ENCODE measurements at places on chromosomes 12 and 14. TPM values are rescaled to one million over a fixed set of nuclear protein-coding genes. Genes with fewer than 3 reads are reported as not detected.
A peak's percentile ranks its signal among the peaks of the same experiment; 100 is the strongest.

The ERBB3 gene
- 1.3 TPM for total RNA-seq

The TCL1B gene
- total RNA-seq = not detected

- DNase-seq = peak; percentile 61
Measured at GRCh38 chr14:67166450-67166853, 22.8 kb upstream of the GARIN2 start.

- peak; percentile 45 for DNase-seq
Measured at GRCh38 chr14:90381999-90382451, 14.8 kb upstream of the CALM1 start.

- peak; percentile 82 for DNase-seq
Measured at GRCh38 chr14:100486025-100486828, 101.0 kb downstream of the BEGAIN start.

DNA sequence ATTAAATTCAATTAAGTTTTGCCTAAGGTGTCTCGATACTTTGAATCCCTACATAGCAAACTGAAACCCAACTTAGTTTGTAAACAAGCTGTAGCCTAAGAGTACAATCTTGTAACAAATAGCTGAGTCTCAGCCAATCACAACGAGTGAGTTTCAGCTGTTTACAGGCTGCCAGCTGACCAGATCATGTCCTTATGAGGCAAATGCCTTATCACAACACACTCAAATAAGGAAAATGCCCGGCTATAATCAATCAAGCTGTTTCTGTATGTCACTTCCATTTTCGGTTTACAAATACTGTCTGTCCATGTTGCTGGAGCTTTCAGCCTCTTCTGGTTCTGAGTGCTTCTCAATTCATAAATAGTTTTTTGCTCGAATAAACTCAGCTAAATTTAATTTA is 943.8 kb downstream of the SLC16A7 start:
- DNase-seq = no peak

DNA sequence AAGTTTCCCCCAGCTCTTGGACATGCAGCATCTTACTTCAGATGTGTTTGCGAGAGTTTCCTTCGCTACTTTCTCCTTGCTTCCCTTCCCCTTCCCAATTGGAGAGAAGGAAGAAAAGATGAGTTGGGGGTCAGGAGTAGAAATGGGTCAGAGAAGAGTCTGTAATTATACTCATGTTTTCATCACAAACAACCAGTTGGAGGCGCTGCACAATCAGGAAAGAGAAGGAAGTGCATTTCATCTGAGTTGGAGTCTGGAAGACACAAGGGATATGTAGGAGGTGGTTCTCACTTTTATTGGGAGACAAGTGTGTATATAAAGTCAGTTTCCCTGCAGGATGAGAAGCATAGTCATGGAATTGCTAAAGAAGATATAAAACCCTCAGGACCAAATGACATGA is 31.3 kb upstream of the VSX2 start:
- no peak for DNase-seq

DNA sequence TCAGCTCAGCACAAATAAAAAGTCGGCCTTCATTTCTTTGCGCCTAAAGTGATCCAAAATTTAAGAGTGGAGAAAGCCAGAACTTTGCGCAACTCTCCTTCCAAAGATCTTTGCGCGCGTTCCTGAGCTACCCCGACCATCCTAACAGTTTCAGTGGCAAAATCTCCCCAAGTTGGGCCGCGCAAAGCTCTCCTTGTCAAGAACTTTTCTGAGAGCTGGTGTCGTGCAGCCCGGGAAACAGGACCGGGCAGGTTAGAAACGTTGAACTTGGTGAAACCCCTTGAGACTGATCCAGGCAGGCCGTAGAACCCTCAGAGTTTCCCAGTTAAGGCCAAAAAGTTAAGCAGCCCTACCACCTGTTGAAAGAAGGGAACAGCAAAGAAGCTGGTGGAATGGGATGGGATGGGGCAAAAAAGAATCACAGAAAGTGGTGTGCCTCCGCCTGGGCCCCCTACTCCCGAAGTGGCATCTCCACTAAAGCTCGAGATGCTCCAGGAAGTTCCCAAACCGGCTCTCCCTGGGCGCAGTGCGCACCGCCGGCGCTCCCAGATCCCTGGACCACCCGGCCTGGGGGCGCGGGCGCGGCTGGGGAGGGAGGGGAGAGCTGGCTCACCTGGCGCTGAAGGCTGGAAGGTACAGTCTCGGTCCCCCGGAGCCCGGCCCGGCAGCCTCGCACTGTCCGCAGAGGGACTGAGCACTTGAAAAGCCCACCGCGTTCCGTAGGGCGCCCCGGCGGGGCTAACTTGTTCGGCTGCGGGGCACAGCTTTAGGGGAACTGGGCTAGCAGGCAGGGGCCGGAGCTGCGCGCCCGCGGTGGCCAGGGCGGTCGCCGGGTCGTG is 768 bp downstream of the DBX2 start:
- DNase-seq = no peak

DNA sequence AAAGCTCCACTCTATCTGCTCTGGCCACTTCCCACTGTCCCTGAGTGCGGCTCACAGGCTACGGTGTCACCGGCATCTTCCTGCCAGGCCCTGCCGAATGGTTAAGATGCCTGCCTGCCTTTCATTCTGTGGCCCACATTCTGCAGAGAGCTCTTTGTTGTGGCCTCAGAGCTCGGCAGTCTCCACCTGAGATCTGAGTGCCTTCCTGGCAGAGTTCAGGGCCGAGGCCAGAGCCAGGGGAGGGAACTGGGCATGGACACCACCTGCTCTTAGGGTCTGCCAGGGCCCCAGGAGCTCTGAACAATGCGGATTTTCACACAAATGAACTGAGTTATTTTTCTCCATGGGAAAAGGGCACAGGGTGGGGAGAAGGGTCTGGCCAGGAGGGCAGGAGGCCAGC is 127.2 kb downstream of the RBM19 start:
- no peak for DNase-seq

- no peak for DNase-seq
Measured at GRCh38 chr14:78182722-78183121, 12.5 kb downstream of the NRXN3 start.

DNA sequence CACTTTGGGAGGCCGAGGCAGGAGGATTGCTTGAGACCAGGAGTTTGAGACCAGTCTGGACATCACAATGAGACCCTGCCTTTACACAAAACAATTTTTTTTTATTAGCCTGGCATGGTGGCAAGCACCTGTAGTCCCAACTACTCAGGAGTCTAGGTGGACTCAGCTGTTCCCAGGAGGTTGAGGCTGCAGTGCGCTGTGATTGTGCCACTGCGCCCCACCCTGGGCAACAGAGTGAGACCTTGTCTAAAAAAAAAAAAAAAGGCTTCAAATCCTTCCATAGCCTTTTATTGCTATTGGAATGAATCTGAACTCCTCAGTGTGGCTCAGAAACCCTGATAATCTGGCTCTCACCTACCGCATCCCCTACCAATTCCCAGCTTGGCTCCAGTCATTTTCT is 26.1 kb downstream of the AK7 start:
- no peak for DNase-seq

DNA sequence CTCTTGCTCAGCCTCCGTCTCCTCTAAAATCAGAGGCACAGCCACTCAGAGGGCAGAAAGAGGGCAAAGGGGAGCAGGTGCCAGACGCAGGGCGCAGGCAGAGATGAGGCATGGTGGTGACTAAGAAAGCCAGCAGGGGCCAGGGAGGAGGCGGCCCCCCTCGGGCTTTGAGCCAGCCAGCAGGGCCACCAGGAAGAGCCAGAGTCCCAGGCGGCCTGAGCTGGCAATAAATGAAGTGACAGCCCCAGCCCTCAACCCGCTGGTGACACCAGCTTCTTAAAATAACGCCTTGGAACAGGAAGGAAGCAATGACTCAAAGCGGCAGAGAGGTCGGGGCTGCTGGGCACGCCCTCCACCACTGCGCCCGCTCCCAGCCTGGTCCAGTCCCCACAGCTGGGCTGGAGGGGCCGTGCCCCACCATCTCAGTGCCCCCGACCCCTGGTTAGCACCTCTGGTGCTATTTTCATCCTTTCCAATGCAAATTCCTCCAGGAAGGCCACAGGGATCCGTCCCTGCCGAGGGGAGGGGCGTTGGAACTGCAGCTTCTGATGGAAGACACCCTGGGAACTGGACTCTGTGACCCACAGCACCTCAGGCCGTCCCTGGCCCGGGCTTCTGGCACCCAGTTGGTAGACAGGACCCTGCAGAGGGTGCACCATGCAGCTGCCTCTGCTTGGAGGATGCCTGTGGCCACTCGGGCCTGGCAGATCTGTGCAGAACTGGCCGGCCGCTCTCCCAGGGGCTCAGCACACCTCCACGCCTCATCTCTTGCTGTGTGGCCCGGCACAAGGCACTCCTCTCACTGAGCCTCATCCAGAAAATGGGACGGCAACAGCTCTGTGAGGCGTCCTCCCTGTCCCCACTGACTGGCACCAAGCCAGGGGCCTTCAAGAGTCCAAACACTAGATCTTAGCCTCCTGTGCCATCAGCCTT is 113.7 kb downstream of the NCOR2 start:
- DNase-seq = peak; percentile 85

Measured in activated CD4-positive, alpha-beta T cell treated with anti-CD3 and anti-CD28 coated beads, Interleukin-2, amount 10 ng/mL, durations not matched to agents 7 days and 5 days (primary cell).